Sciatic nerve (tissue), 2 donors: ENCODE measurements at places on chromosomes 1 and 21.

GRCh38 chr1:163538667-163539066, 216.9 kb downstream of the NUF2 start:
- DNase-seq = no peak

- no peak for DNase-seq
Observed at GRCh38 chr1:8633741-8634501, 183.5 kb downstream of the RERE start.

GRCh38 chr1:181208967-181209366, 120.5 kb downstream of the IER5 start:
- no peak for DNase-seq

DNA sequence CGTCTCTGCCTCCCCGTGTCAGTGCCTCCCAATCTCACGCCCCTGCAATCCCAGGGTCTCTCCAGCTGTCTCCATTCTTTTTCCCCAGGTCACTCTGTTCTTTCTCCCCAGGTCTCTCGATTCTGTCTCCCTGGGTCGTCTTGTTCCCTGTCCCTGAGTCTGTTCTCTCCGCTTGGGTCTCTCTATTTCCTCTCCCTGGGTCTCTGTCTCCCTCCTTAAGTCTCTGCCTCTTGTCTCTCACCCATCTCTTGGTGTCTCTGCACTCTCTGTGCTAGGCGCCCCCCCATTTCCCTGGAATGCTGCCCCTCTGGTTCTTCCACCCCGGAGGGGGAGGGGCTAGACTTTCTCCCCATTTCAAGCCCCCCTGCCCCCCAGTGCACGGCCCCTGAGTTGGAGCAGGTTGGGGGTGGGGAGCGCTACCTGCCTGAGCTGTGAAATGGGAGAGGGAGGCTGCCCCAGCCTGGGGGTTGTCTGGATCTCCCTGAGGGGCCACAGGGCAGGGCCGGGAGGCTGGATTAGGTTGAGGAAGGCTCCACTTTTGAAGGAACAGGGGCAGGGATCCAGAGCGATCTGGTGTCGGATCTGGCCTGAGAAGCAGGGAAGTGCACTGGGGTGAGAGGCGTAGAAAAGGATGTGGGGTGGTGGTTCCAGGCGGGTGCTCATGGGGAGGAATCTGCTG, 1.4 kb downstream of the PTPRF start:
- no peak for DNase-seq

DNA sequence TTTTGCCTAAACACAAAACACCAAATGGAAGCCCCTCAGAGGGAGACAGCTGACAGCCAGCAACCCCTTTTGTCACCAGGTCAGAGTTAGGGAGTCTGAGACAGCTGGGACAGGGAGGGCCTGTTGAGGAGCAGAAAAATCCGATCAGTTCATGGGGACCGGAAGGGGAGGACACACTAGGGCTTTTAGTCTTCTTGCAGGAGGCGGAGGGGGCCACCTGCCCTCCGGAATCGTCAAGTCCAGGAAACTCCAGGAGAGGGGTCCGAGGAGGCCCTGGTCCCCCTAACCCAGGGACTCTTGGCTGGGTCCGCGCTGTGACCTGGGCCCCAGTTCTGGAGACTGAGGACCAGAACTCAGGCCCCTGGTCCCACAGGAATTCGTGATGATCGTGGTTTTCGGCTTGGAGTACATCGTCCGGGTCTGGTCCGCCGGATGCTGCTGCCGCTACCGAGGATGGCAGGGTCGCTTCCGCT, 34.2 kb downstream of the KCNQ4 start:
- DNase-seq = no peak

- DNase-seq = no peak
Observed at GRCh38 chr1:219317762-219318353, 144.2 kb downstream of the LYPLAL1 start.

GRCh38 chr21:41706263-41706639, 60.6 kb downstream of the RIPK4 start:
- no peak for DNase-seq

- DNase-seq = no peak
Observed at GRCh38 chr1:154607106-154607608, 829 bp downstream of the ADAR start.

- DNase-seq = no peak
Observed at GRCh38 chr21:35525443-35525842, 476.3 kb upstream of the RUNX1 start.

- DNase-seq = no peak
Observed at GRCh38 chr1:84181350-84182005, 37.4 kb downstream of the PRKACB start.

DNA sequence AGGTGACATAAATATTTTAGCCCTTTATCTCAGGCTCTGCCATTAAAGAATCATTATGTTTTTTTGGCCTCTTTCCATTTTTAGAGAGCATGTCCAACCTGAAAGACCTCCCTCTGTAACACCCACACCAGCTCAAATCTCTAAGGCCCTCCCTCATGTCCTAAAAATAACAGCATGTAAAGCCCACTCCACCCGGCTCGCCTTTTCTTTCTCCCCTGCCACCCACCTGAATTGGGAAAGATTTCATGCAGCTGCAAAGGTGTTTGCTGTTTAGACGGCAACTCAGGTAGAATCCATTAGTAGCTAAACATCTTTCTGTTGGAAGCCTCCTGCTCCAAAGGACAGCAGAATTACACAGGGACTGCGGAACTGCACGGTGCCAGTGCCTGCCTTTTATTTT, 79.9 kb downstream of the DMRTA2 start:
- DNase-seq = no peak

GRCh38 chr1:109912873-109913272, 2.2 kb downstream of the CSF1 start:
- no peak for DNase-seq

DNA sequence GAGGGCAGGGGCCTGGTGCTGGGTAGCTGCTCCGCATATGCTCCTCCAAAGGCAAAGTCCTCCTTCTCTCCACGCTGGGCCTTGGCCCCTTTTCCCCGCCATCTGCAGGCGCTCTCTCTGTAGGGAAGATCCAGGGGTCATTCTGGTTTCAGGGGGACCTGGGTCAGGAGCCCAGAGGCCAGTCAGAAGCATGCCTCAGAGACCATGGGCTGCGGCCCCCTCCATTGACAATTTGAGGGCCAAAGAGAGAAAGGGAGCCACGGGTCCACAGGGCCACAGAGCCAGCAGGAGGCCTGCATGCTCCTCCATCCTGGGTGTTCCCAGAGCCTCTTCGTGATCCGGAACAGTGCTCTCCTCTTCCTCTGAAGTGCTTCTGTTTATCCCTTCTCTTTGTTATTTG, 2.1 kb upstream of the CLDN19 start:
- DNase-seq = no peak

- DNase-seq = no peak
Observed at GRCh38 chr1:184708084-184708676, 46.5 kb downstream of the EDEM3 start.

DNA sequence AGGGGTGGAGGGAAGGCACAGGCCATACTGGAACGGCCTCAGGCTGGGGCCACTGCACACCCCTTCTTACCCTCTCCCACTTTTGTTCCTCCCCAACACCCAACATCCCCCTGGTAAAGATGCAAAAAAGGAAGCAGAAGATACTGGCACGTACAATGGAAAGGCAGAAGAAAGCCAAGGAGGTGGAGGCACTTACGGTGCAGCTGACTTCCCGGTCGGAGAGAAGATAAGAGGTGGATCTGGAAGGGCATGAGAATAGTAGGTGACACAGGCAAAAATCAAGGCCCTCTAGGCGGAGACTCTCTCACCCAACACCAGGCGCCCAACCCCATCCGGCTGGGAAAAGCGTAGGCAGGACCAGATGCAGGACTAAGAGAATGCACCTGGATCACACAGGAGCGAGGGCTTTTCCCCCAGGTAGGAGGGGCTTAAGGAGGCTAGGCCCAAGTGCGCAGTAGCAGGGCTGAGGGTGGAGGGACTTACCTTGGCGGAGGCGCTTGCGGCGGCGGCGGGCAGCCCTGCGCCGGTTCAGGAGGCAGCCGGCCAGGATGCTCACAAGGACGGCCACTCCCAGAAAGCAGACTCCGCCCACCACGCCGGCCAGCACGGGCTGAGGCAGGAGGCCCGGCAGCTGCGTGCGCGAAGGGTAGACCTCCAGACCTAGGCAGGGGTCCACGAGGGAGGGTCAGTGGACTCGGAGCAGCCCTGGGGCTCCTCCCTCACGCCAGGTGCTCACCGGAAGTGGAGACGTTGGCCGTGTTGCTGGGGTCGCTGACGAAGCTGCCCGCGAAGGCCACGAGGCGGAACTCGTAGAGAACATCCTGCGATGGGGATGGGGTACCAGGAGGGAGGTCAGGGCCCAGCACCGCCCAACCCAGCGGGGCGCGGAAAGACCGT, 4.1 kb upstream of the TAGLN2 start:
- no peak for DNase-seq

GRCh38 chr1:185369786-185370185, 52.7 kb upstream of the IVNS1ABP start:
- no peak for DNase-seq

- no peak for DNase-seq
Observed at GRCh38 chr1:107362468-107363140, 221.8 kb downstream of the NTNG1 start.

DNA sequence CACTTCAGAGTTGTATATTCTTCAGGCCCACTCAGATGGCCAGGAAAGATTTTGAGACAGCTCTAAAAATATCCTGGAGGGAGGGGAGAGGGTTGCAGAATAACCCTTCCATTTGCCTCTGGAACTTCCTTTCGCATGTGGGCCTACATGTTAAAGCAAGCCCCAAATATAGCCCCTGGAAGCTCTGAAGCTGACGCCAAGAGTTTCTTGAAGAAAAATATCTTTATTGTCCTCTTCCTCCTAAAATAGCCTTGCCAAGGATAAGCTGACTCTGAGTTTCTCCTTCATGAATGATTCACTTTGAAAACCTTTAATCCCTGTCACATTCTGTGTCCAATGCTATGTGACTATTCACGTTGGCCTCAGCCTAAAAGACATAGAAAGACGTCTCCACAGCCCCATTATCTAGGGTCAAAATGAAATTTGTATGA, 6.4 kb downstream of the C1orf116 start:
- DNase-seq = no peak

GRCh38 chr1:53321776-53322602, 5.9 kb downstream of the LRP8 start:
- no peak for DNase-seq

DNA sequence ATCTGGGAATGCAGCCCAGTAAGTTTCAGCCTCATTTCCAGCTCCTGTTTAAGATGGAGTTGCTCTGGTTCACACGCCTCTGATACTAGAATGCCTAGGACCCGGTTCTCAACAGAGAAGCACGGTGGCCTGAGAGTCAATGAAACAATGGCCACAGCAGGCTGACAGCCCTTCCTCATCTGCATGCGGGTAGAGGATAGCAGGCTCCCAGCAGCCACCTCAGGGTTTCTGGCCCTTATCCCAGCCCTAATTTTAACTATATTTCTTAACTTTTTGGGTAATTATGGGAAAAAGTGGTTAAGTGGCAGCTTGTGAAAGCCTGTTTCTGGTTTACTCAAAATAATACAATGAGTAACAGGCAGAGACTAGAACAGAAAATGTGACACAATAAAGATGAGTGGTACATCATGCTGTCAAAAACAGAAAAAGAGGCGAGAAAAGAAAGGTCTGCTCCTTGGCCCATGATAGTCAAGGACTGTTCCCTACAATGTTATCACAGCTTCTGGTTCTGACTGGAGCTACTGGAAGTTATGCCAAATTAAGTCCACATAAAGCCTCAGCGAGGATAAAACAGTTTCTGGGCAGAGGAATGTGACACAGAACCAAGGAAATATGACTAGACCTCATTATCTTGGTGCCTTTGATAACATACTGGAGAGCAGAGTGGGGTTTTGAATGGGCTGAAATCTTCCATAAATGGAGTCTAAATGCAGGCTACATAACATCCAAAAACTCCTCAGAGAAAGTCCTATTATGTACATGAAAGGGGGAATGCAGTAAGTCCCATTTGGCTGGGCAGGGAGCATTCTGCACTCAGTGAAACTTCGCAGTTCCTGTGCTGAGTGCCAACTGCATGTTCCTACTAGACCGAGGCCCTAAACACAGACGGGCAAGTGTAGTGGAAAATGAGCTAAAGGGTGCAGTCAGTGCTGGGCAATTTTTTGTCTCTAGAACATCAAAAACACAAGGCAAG, 92.1 kb downstream of the NIBAN1 start:
- DNase-seq = no peak

DNA sequence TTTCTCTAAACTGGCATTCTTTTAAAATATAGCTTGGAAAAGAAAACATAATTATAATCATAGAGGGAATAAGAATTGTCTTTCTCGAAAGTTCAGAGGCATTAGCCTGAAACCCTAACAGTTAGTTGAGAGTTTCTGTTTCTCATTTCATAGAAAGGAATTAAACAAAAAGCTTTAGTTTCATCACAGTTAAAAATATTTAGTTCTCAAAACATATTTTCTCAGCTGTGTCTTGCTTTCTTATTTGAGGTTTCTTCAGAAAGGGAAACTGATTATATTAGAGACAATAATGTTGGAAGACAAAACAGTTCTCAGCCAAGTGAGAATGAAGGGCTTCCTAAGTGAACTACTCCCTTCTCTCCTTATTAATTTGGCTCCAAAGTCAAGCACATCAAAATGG, 75.4 kb upstream of the C1orf105 start:
- DNase-seq = no peak

DNA sequence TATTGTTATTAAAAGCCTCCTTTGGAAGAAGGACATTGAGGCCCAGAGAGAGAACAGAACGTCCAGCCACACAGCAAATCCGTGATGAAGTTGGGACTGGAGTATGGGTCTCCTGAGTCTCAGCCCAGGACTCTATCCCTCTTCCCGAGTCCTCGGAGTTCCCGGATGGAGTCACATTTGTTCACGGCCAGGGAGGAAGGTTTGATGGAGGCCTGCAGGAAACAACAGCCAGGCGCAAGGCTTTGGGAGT, 357 bp upstream of the TXLNA start:
- DNase-seq = no peak

- no peak for DNase-seq
Observed at GRCh38 chr1:147630022-147630421, 40.3 kb downstream of the ACP6 start.

- DNase-seq = no peak
Observed at GRCh38 chr1:203555076-203555475, 61.1 kb downstream of the OPTC start.

DNA sequence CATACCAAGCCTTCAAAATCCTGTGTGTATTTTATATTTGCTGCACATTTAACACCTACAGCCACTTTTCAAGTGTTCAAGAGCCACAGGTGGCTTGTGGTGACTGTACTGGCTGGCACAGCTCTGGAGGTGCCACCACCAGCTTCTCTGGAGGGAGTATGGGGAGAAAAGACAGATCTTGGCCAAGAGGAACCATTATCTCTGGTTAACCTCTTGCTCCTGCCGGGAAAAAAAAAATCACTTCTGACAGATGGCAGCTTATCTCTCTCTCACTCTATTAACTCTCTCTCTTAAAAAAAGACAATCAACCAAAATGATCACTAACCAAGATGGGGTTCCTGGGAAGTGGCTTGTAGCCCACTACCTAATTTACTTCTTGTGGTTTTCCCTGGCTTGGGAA, 1.2 kb upstream of the RIIAD1 start:
- no peak for DNase-seq

GRCh38 chr1:12309783-12310742, 80.2 kb downstream of the VPS13D start:
- DNase-seq = no peak
